NCI-H1048 (cell line): ENCODE measurements at places on chromosomes 7 and 10.

- no peak for DNase-seq
These were observed 7.2 kb upstream of the ADAM22 start for GRCh38 chr7:87926581-87927461.

DNA sequence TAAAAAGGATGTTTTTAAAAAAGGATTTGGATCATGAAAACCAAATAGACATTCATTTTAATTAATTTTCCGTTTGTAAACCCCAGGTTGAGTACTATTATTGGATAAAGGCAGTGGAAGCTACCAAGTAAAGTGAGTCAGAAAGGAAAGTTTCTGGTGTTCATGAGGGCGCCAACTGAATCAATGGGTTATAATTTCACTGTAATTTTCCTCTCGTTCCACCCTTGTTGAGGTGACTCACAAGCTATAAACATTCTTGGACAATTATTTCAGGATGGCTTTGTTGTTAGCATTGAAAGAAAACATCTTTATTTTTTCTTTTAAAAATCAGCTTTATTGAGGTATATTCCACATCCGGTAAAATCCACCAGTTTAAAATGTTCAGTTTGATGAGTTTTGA lies 5.1 kb upstream of the FAM133B start:
- no peak for DNase-seq

DNA sequence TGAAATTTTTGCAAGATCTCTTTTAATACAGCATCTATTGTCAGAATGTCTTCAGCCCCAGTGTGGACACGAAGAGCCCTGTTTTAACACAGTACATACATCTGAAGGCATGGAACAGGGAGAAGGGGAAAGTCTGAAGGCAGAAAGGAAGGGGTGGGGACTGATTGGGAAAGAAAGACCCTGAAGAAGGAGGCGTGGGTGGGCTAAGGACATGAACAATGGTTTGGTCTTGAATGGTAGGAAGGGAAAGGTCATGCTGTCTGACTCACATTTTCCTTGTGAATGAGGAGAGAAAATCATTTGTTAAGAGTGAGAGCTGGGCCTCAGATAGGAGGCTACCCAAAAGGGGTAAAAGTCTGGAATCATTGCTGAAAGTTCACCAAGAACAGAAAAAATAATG lies 297.1 kb downstream of the GALNT17 start:
- no peak for DNase-seq

DNA sequence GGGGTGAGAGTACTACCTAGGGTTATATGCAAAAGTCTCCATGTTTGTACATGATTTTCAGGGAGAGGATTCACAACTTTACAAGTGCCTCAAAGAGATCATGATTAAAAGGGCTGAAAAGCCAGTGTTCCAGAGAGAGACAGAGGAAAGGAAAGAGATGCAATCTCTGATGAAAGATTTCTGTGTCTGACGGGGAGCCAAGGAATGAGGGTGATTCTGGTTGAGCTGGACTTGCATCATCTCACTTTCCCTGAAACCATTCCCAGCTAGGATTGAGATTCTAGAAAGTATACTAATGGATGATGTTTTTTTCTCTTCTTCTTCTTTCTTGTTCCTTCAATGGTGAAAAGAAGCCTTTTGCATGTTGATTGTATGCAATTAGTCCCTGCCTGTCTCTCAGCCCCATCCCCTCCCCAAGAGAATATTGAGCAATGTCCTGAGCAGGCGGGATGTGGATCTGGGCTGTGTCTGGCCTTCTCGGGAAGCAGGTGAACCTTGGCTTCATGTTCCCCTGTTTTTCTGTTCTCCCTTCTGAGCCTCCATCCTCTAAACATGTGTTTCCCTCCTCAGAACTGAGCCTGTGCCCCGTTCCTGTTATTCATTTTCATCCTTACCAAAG lies 186.1 kb downstream of the ZNF365 start:
- DNase-seq: no peak

GRCh38 chr7:39433550-39433949 lies 132.7 kb upstream of the YAE1 start:
- no peak for DNase-seq

GRCh38 chr7:74312418-74313028 lies 23.3 kb downstream of the CLIP2 start:
- DNase-seq: no peak
